ENCODE measurements at places on chromosomes 1 and 21.

DNA sequence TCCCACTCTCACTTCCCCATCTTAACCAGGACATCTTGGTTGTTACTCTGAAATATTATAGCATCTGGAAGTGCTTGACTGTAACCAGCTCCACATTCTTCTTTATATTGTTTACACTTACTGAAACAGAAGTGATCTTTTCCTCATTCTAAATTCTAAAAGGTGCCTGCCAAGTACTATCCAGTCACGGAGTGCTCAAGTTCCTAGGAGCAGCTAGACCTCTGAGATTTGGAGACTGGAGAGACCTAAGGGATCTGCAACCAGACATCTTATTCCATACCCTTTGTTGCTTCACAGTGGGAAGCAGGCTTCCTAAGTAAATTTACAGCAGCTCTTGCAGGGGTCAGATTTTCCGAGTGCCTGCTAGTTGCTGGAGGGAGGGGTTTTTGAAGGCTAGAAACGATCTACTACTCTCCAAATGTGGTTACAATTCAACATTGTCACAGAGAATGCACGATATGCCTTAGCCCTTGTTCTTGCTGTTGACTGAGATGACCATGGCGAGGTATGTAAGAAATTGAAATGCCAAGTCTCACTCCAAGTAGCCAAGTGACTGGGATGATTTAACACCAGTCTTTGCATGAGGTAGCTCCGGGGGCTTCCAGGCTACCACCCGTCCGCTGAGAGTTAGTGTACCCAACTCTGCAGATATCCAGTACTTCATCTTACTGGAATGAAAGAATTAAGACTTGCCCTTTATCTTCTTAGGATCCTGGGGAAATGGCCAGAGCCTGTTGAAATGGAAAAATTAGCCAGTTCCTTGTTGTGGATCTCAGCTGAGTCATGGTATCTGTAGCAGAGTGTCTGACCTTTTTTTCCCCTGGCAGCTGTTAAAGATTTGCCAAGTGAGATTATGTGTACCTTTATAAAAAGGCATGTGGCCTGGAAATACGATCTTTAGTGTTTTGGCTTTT, 150.8 kb downstream of the MAST2 start:
- no peak for DNase-seq

- DNase-seq = peak; percentile 6
Observed at GRCh38 chr1:93219443-93219842, 38.9 kb downstream of the CCDC18 start.

DNA sequence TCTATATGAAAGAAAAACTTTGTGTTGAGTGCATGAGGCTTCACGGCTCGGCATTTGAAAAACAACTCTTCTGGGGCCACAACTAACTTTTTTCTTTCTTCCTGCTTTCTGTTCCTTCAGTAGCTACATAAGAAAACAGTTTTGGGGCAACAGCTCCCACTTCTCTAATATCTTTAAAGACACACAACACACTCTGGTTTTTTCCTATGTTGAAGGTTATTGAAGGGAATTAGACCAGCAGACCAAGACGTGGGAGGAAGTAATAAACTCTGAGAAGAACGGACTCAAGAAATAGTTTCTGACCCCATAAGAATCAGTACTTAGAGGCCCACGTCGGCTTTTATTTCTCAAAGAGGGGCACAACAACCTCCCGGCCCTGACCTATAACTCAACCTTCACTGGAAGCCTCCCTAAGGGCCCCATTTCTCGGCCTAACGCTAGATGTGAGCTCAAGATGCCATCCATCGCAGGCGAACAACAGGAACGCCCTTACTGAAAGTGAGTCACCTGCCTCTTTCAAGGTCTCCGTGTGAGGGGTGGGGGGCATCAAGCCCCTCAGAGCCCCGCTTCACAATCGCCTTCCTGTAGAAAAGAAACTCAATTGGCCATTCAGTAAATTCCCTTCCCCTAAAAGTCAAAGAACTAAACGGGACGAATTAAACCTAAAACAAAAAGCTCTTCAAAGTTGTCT, 844 bp downstream of the ZMYM6 start:
- no peak for DNase-seq

GRCh38 chr1:20483098-20483832, 2.7 kb downstream of the CAMK2N1 start:
- DNase-seq = no peak

GRCh38 chr21:45304476-45304830, 16.8 kb upstream of the POFUT2 start:
- DNase-seq = no peak

GRCh38 chr21:41668051-41668541, 98.8 kb downstream of the RIPK4 start:
- no peak for DNase-seq

- no peak for DNase-seq
Observed at GRCh38 chr1:7587108-7587772, 183.9 kb upstream of the VAMP3 start.

- DNase-seq = no peak
Observed at GRCh38 chr1:150876119-150876454, 312 bp downstream of the ARNT start.

GRCh38 chr1:220812308-220812707, 25.6 kb downstream of the MTARC1 start:
- DNase-seq = no peak

DNA sequence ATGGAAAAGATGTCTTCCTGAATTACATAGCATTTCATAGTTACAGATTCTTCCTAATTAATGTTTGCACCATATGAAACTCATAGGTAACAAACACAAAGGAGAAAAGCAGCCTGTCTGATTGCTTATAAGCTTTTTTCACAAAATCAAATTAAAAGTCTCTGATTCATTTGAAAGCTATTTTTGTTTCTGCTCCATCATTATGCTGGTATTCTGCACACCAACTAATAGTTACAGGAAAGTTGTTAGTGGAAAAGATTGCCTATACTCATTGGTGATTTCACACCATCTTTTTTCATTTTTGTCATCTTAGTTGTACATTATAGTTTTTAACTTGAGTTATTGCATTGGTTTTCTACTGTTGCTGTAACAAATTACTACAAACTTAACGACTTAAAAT, 70.0 kb downstream of the PRKAA2 start:
- no peak for DNase-seq

DNA sequence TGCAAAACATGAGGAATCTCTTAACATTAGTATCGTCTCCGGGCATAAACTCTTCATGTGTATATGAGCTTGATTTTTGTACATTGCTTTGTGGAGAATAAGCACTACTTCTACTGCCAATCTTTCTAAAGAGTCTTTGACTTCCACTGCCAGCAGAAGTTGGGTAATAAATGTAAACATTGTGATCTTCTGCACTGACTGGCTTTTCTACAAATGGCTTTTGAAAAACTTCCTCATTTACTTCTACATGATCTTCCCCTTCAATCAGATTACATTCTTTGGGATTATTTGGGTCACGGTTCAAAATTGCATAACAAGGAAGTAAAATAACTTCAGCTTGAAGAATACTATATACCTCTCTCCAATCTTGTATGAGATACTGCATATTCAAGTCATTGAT, 30.4 kb upstream of the SLC44A5 start:
- DNase-seq = no peak

- peak; percentile 32 for DNase-seq
Observed at GRCh38 chr1:28370239-28371009, 884 bp downstream of the PHACTR4 start.

- DNase-seq = no peak
Observed at GRCh38 chr1:156705321-156705917, at the start of gene CRABP2. TSS of gene CRABP2 (minus strand) at chr1:156705583. CDS start at chr1:156705446, 137 bp downstream.

GRCh38 chr1:184972315-184973055, 1.8 kb downstream of the NIBAN1 start:
- DNase-seq = no peak

- DNase-seq = no peak
Observed at GRCh38 chr1:14972107-14972506, 181.4 kb upstream of the TMEM51 start.

GRCh38 chr1:110176299-110176956, 26.1 kb downstream of the SLC6A17 start:
- no peak for DNase-seq

DNA sequence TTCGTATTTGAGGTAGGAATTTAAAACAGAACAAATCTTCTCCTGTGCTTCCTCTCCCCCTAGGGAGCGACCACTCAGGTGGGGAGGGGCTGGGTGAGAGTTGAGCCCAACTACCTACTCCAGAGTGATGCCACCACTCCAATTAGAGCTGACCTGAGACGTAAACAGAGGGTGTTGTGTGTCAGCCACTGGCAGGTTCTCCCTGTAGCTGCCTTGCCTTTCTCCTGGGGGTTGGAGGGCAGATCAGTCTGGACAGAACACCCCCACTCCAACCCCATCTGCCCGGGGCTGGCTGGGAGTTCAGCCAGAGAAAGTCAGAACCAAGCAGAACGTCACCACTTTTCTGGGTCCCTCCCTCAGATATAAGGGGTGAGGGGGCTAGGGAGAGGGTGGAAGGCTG, 2.0 kb downstream of the HPDL start:
- no peak for DNase-seq

GRCh38 chr1:223803211-223803610, 42.5 kb downstream of the TP53BP2 start:
- no peak for DNase-seq

DNA sequence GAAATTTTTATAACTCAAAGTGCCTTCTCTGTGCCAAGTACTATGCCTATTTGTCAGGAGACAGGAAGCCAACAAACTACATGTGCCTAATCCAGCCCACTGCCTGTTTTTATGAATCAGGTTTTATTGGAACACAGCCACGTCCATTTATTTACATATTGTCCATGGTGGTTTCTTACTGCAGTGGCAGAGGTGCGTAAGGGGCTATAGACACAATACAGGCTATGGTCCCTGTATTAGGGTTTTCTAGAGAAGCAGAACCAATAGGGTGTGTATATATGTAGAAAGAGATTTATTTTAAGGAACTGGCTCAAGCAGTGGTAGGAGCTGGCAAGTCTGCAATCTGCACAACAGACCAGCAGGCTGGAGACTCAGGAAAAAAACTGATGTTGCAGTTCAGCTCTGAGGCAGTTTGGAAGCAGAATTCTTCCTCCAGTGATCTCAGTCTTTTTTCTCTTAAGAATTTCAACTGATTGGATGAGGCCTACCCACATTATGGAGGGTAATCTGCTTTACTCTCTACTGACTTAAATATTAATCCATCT, 15.4 kb downstream of the PPIE start:
- no peak for DNase-seq

GRCh38 chr1:68969441-68969840, 472.6 kb upstream of the DEPDC1 start:
- DNase-seq = no peak

DNA sequence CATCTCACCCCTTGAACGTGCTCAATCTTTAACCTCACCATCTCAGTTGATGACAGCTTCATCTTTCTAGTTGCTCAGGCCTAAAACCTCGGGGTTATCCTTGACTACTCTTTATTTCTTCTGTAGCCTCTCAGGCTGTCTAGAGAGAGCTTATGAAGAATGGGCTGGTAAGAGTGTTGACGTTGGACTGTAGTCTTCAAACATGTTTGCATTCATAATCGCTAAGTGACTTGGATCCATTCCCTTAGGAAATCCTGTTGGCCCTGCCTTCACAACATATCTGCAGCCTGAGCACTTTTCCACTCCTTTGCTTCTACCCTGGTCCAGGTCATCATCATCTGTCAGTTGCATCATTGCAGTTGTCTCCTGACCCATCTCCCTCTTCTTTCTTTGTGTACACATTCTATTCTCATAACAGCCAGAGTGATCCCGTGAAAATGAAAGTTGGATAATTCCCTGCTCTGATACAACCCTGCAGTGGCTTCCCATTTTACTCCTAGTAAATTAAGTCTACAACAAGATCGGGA, 10.5 kb downstream of the UCK2 start:
- no peak for DNase-seq

DNA sequence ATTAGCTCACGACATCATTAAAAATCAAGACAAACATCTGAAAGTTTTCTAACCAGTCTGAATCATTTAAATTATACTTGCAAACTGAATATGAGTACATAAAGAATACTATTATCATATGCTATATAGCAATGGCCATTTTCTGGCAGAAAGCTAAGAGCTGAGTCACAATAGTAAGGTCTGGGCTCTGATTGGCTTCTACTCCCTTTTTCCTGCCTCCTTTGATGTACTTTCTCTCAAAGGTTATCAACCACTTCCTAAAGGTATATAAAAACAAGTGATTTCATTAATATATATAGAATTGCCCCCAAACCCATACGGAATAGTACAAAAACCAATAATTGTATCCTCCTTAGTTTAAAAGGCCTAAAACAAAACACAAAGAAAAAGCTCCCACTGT, 7.0 kb downstream of the KCNA3 start:
- DNase-seq = no peak

GRCh38 chr1:158019171-158019868, 25.9 kb downstream of the KIRREL1 start:
- no peak for DNase-seq

DNA sequence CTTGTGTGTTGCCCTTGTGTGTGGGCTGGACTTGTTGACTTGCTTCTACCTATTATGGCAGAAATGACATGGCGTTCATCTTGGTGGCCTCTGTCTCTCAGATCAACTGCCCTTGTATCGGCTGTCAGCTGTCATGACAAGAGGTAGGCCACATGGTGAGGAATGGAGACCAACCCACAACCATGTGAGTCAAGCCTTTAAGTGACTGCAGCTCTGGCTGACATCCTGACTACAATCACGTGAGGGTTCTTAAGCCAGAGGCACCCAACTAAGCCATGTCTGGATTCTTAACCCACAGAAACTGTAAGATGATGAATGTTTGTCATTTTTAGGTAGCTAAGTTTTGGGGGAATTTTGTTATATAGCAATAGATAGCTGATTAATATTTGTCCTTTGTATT, 82.1 kb downstream of the KCND3 start:
- no peak for DNase-seq

GRCh38 chr1:27727126-27727525, 1.4 kb downstream of the FAM76A start:
- DNase-seq = no peak

GRCh38 chr1:167052389-167052788, 37.8 kb downstream of the GPA33 start:
- DNase-seq = no peak

DNA sequence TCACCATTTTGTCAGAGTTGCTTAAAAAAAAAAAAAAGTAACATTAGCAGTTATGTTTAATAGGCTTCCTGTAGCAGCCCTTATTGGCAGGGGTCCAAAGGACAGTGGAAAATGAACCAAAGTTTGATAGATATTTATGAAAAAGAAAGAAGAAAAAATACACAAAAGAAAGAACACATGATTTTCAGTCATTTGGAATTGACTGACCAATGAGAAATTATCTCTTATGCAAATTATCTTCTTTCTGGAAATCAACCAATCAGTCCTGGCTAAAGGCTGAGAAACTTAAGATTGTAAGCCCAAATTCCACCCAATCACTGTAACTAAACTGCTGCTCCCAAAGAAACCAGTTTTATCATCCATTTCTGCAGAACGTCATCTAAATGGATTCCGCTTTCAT, 282.4 kb downstream of the TM2D1 start:
- DNase-seq = no peak

GRCh38 chr1:19577036-19577435, 67.1 kb upstream of the NBL1 start:
- no peak for DNase-seq

DNA sequence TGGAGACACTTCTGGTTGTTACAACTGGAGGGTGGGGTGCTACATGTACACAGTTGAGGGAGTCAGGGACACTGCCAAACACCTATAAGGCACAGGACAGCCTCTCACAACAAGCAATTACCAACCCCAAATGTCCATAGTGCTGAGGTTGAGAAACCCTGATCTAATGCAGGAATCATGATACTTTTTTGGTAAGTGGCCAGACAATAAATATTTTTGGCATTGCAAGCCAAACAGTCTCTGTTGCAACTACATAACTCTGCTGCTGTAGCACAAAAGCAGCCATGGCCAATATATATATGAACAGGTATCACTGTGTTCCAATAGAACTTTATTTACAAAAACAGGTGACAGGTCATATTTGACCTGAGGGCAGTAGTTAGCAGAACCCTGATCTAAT, 177.5 kb downstream of the ASTN1 start:
- no peak for DNase-seq

Measured in GM19239 (cell line).